Kidney glomerular epithelial cell (primary cell): ENCODE measurements at places on chromosomes 2 and 18.

DNA sequence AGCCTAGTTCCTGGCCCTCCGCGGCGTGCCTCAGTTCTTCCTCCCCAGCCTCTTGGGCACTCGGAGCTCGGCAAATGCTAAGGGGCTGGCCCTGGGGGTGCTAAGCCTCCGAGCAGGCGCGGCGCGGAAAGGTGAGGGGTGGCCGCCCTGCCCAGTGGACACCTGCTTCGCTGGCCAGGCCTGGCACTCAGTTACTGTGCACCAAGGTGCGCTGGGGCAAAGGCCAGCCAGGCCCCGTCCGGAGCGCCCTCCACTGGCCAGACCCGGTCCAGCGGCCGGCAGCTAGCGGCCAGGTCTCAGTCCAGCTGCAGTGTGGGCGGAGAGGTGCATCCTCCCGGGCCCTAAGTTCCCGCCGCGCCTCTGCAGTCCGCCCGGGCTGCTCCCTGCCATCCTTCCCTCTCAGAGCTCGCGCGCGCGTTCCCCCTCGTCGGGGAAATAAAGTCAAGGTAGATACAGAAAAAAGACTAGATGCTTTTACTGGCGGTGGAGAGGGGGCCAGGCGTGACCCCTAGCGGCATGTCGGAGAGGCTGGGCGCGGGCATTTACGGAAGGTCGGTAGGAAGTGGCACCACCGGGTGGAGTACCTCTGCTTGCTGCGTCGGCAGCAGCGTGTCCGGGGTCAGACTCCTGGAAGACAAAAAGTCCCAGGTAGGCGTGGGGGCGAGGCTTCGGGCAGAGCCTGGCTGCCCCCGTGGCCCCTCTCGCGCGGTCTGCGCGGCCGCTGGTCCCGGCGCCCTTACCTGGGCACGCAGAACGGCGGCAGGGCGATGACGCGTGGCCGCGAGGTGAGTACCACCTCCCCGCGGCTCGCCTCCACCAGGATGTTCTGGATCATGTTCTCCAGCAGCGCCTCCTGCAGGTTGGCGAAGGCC is 9.4 kb upstream of the CRYBA2 start:
- no peak for DNase-seq

DNA sequence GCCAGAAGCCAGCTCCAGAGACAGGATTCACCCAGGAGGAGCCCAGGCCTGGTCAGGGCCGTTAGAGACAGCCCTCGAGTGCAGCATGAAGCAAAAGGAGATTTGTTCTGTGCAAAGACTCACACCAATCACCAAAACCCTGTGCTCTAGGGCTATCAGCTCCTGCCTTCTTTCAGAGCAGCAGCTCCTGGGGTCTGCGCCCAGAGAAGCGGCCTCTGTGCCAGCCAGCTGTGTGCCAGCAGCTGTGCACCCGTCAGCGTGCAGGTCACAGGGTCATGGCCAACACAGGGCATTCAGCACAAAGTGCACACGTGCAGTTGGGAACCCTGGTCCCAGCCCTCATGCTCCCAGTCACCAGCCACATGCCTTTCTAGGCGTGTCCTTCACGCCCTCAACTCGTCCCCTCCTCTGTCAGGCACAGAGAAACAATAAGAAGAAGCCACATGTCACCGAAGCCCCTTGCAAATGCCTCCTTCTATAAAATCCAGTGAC is 49.3 kb downstream of the ZNF516 start:
- DNase-seq = no peak

DNA sequence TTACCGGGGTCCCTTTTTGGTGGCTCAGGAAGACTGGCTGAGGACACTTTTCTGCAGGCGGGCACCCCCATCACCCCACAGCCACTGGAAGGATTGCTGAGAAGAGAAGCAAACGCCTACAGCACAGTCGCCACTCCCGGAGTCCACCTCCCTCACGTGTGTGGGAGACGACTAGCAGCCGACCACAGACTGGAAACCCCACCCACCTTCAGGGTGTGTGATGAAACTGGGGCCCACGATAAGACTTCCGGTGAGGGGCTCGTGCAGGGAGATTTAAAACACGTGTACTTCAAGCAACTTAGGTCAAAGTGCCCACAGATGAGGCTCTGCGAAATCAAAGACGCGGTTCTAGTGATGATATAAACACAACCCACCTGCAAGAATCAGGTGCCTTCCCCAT is 26.3 kb downstream of the MBP start:
- no peak for DNase-seq

DNA sequence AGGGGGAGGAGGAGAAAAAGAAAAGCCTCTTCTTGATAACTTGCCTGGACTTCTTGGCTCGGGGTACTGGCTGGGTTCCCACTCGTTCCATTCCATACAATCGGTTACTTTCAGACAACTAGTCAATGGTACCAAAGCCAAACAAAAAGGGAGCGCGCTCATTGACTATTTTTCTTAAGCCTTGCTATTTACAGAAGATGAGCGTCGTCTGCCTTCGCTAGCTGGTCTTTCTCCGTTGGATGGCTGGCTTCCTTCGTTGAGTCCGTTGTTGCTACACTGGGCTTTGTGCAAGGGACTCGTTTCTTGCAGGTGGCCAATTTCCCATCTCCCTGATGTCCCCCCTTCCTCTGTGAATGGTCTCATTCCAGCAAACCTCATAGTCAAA is 260.4 kb downstream of the ZNF516 start:
- no peak for DNase-seq

DNA sequence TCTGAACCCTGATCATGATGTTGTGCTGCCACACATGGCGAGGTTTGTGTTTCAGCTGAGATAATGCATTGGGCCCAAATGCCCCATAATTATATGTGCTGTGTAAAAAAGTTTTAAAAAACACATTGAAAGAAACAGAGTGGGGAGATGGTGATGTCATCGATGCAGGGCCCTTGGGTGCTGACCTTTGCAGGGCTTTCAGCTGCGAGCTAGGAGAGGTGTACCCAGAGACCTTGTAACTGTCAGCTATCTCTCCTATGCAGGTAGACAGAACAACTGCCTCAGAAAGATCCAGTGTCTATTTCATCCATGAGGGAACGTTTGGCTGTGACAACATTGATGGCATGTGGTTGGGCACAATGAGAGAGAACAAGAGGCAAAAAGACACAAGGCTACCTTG is 286.9 kb upstream of the CELF4 start:
- DNase-seq = no peak

DNA sequence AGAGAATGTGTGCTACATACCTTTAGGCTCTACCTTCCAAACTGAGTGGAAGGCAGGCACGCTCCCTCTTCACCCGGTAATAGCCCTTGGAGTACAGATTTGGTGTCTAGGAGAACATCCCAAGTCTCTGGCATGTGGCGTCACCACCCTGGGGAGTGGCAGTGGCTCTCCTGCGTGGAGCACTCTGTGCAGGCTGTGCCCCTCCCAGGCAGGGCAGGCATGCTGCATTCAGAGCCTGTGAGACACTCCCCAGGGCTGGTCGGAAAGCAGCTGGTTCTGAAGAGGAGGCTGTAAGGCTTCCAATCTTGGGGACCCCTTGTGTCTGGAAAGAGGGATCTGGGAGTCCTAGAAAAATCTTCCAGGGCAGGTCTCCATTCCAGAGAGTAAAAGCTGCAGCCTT is 193.3 kb downstream of the ANKRD30B start:
- DNase-seq = no peak

- DNase-seq = no peak
Measured at GRCh38 chr2:150811259-150811855, 323.9 kb upstream of the RND3 start.

DNA sequence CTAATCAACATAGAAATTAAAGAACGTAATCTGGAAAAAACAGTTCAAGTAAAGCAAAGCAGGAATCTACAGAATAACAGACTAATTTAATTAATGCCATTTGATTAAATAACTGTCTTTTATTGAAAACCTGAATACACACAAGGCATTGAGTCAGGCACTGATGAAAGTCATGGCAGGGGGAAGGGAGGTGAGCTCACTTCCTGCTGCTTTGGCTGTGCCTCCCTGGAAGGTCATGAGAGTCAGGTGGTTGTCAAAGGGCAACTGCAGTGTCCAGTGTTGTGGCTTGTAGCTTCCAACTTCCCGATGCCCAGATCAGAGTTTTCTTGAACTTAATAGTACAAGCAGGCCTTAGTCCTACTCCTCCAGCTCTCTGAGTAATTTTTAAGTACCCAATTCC is 180.9 kb downstream of the PID1 start:
- no peak for DNase-seq

GRCh38 chr18:70082430-70082829 is 123.1 kb downstream of the RTTN start:
- no peak for DNase-seq

GRCh38 chr2:105800953-105801635 is 56.4 kb downstream of the NCK2 start:
- DNase-seq = no peak

- DNase-seq = no peak
Measured at GRCh38 chr2:46361920-46362666, 64.9 kb downstream of the EPAS1 start.

DNA sequence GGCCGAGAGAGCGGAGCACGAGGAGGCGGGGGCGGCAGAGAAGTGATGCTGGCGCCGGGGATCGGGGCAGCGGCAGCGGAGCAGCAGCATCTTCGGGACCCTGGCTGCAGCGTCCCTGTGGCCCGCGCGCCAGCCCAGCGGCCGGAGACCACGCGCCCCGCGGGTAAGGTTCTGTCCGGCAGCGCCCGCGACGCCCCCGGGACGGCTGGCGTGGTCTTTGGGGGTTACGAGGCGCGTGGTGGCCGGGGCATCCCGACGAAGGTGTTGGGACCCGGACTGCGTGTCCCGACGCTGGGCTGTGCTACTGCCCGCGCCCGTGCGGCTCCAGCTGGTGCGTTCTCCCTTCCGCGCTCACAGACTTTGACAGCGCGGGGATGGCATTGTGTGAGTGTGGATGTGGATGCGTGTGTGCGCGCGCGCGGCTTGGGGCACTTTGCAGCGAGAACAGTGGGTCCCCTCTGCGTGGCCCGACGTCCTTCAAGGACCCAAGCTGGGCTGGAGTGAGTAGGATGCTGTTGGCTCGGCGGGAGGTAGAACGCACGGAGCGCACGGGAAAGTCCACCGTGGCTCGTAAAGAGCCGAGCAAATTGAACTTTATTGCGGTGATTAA is 405.0 kb downstream of the XIRP2 start:
- DNase-seq = no peak

GRCh38 chr2:220521551-220521950 is 894.1 kb downstream of the SLC4A3 start:
- DNase-seq = no peak

DNA sequence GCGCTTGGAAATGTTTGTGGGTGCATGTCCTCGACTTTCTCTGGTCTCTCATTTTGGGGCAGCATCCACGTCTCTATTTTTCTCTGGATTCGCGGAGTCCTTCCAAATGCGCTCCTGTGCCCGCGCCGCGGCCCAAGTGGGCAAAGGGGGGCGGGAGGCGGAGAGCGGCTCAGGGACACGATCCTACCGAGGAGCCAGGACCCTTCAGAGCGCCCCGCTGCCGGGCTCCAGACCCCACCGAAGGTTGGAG is 990 bp downstream of the EPAS1 start:
- no peak for DNase-seq

DNA sequence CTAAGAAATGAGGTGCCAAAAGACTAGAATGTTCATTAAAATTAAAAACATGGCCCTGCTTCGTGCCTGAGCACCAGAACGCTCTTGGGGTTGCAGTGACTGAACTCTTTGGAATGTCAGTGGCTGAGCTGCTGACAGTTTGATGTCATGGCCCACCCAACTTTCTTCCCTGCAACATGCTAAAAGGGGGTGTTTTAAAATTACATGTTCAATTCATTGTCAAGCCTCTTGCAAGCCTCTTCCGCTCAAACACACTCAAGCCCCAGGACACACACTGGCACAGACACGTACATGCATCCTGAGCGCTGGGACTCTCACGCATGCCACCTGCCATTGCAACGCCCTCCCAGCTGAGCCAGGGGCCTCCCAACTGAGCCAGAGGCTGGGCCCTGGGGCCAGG is 12.6 kb downstream of the RUFY4 start:
- no peak for DNase-seq

DNA sequence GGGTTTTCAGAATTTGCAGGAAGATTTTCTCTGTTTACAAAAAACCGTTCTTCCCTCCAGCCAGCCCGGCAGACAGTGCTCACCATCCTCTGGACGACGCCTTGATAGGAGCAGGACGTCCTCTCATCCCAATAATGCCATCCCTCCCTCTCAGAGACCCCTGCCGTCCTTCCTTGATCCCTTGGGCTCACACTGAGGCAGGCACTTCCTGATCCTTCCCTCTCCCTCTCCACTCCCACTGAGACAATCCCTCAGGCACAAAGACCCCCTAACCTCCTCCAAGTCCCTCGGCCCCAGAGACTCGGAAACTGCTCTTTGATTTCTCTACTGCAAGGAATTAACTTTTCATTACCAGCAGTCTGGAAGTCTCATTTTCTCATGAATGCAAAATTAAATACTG is 42.5 kb downstream of the PAX3 start:
- DNase-seq = no peak

GRCh38 chr2:170966648-170967396 is 37.8 kb downstream of the GORASP2 start:
- no peak for DNase-seq

DNA sequence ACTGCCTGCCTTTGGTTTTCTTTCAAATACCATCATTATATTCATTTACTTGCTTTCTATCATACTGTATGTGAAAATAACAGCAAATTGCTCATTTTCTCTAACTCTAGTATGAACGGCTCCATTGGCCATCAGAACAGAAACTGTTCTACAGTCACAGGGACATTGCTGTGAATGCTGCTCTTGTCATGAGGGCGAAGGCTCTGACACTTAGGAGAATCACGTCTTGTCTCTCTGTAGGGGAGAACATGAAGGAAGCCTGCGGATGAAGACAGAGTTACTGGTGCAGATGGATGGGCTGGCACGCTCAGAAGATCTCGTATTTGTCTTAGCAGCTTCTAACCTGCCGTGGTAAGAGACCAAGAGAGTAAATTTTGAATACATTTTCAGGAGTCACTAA is 41.7 kb upstream of the ELOA2 start:
- no peak for DNase-seq

DNA sequence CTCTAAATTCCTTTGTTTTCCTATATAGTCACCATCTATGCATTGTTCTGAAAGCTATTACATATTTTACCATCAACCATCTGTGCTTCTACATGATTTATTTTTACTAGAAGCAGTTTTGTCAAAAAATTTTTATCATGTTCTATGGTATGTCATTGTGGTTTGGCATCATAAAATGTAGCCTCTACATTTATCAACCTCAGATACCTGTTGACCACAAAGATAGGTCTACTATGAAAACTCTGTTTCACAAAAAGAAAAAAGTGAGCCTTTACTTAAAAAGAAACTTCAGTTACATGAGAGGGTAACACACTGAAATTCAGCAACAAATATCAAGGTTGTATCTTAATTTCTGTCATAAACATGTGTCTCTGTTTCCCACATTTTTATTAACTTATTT is 3.7 kb downstream of the BCL2 start:
- DNase-seq = no peak

GRCh38 chr2:84866122-84866521 is 14.8 kb downstream of the TRABD2A start:
- DNase-seq = no peak

GRCh38 chr2:147646818-147647468 is 197.9 kb upstream of the ACVR2A start:
- no peak for DNase-seq

- DNase-seq = no peak
Measured at GRCh38 chr2:43109261-43109743, 117.1 kb downstream of the ZFP36L2 start.
